Kidney epithelial cell (primary cell): ENCODE measurements at places on chromosomes 13 and 19. TPM values are rescaled to one million over a fixed set of nuclear protein-coding genes. Genes with fewer than 3 reads are reported as not detected.

SIGLEC6 gene
- not detected in 2 replicates for total RNA-seq

OR7C1 gene
- total RNA-seq: not detected in 2 replicates

IQCN gene
- 0.13 and 0.21 TPM in 2 replicates for total RNA-seq

LIG1 gene
- total RNA-seq: 15.0 and 17.6 TPM in 2 replicates

PRDX2 gene
- 366 and 396 TPM in 2 replicates for total RNA-seq

GPC6 gene
- total RNA-seq: 62.6 and 62.7 TPM in 2 replicates

PRX gene
- total RNA-seq: 2.5 and 2.7 TPM in 2 replicates

ZNF726 gene
- total RNA-seq: 3.1 and 5.9 TPM in 2 replicates

ATP1A3 gene
- 1.4 TPM in 1 of 2 replicates, not detected in the other for total RNA-seq

GRCh38 chr13:20193162-20193906 lies 596 bp upstream of the GJB2 start:
- DNase-seq: no peak

- DNase-seq: no peak
Measured at GRCh38 chr13:98311200-98311548, 134.1 kb upstream of the RNF113B start.

DNA sequence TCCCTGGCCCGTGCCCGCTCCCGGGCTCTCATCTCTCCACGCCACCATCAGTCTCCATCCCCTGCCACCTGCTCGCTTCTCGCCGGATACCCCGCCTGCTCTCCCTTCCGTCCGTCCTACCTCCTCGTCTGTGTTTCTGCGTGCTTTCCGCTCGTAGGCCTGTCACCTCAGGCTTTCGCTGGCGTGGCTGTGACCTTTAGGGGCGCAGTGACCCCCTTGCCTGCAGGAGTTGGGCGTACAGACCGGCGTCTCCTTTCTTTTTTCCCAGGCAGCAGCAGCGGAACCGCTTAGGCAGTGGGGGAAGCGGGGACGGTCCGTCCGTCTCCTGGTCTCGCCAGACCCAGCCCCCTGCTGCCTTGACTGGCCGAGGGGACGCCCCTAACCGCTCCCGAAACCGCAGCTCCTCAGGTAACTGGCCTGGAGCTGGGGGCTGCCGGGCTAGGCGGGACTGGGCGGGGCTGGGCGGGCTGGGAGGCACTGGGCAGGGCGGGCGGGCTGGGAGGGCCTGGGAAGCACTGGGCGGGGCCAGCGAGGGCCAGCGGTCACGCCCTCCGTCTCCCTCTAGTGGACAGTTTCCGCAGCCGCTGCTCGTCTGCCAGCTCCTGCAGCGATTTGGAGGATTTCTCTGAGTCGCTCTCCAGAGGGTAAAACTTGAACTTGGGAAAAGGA lies 6.3 kb downstream of the PGLYRP1 start:
- no peak for DNase-seq

DNA sequence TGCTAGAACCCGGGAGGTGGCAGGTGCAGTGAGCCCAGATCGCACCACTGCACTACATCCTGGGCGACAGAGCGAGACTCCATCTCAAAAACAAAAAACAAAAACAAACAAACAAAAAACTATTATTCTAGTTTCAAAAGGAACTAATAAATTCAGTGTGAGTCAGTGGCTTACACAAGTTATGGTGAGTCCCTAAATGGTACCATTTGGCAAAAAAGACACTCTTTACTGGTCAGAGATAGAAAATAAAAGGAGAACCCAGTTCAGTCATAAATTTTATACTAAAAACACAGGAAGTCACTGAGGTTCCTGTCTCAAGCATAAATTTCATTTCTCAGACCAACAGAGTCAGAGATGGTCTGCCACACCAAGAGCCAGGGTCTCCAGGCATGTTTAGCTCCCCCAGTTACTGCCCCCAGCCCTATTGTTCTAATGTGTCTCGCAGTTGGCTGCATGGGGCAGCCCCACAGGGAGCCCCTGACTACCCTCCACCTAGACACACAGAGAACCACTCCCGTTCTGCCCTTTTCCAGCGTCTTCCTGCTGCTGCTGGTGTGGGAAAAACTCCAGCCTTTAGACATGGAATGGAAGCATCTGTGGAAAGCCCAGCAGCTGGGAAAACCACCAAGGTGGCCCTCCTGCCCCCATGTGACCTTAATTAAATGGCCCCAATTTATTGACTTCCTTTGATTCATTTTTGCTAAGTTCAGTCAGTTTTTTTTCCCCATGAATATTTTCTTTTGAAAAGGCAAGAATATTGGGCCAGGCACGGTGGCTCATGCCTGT lies 12.2 kb downstream of the THSD1 start:
- DNase-seq: no peak

- no peak for DNase-seq
Measured at GRCh38 chr19:17004386-17004785, 22.2 kb downstream of the CPAMD8 start.

GRCh38 chr13:41387576-41387975 lies 69.8 kb upstream of the RGCC start:
- DNase-seq: no peak

DNA sequence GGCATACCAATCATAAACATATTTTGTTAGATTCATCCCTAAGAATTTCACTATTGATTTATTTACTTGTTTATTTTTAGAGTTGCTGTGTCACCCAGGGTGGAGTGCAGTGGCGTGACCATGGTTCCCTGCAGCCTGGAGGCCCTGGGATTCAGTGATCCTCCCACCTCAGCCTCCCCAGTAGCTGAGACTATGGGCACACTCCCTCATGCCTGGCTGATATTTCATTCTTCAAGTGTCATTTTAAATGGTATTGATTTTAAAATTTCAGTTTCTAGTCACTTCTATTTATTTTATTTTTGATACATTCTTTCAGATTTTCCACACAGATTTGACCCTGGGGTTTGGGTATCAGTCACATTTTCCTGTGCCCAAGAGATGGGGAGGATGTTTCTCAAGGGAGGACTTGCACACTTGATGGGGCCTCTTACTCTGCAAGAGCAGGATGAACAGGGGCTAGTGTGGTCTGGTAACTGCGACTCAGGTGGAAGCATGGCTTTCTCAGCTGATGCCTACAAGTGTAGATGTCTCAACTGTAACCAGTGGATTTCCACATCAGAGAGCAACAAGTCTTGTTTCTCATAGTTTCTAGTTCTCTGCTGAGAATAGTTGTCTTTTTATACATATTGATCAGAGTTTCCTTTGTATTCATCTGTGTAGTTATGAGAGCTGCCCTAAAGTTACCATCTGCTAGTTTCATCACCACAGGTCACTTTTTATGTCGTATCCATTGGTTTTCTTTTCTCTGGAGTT lies 40.2 kb downstream of the CCNE1 start:
- no peak for DNase-seq

GRCh38 chr13:35499676-35500075 lies 23.2 kb upstream of the MAB21L1 start:
- DNase-seq: no peak

GRCh38 chr13:35086667-35087066 lies 144.6 kb downstream of the NBEA start:
- DNase-seq: no peak

GRCh38 chr13:109205315-109205714 lies 575.9 kb downstream of the MYO16 start:
- DNase-seq: no peak

GRCh38 chr13:31920727-31921100 lies 110.9 kb upstream of the FRY start:
- no peak for DNase-seq

DNA sequence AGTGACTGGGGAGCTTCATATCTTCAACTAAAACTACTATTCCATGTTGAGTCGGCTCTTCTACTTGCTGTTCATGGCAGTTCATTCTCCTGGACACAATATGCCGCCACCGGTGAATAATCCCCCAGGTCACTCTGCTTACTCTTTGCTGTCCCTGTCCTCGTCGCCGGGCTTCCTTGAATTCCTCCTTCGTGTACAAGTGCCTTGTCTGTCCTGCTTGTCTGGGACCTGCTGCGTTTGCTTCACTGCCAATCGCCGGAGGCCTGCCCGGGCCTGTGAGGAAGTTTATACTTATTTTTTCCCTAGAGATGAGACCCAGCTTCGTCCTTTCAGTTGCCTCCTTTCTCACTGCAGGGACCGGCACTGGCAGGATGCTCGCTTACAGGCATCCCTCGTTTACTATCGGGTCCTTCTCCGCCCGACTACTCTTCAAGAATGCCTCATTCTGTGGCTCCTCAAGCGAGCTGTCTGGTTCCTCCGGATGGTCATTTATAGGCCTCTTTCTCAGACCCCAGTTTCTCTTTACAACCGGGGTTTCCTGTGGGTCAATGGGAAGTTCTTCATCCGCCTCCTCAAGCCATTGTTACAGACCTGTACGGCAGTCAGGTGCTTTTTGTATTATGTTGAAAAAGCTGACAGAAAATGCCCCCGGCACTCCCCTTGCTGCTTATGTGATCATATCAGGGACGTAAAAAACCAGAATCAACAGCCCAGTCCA lies 5.5 kb upstream of the ERVV-1 start:
- DNase-seq: no peak

- no peak for DNase-seq
Measured at GRCh38 chr13:94344126-94344818, 135.2 kb downstream of the DCT start.

DNA sequence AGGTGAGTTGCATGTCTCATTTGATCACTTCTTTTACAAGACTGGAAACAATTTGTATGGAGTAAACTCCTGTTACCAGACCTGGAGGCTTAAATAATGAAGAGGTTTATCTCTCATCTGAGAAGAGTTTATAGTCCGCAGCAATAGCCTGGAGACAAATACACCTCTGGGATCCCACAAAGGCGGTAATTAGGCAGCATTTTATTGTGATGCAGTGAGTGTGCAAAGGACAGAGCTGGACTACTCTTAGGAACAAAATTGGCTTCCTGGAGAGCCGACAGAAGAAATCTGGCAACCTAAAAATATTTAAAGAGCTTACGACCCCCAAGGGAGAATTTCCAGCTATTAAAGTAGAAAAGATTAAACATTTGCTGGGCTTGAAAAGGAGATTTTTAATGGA lies 11.8 kb upstream of the KATNAL1 start:
- DNase-seq: no peak

GRCh38 chr13:75566658-75567057 lies 17.1 kb downstream of the UCHL3 start:
- no peak for DNase-seq

- no peak for DNase-seq
Measured at GRCh38 chr13:111623743-111624505, 303.5 kb downstream of the TEX29 start.

- no peak for DNase-seq
Measured at GRCh38 chr13:49655906-49656305, 27.6 kb downstream of the ARL11 start.

DNA sequence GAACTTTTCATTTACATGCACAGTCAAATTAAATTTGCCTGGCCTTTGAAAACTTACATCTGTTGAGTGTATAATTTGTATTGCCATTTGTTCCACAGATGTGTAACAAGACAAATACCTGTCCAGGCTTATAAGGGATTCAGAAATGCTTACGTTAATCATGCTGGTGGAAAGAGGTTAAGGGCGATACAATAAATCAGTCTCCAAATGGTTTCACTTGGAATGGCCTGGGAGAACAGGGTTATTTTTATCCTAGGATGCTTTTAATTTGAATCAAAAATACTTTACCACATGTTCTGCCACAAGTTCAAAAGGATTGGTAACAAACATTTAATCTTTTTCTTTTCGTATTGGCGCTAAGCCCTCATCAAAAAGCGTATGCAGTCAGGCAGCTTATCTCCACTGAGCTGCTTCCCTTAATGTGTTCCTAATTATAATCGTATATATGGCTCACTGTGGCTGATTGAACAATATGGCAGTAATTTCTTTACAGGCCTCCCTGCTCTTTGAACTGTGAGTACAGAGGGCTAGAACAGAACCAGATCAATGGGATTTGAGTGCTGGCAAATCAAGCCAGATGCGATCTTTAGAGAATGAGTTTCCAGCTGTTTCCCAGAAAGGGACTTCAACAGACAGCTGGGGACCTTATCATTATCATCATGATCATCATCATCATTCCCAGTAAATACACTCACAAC lies 425.7 kb downstream of the SPRY2 start:
- DNase-seq: no peak

DNA sequence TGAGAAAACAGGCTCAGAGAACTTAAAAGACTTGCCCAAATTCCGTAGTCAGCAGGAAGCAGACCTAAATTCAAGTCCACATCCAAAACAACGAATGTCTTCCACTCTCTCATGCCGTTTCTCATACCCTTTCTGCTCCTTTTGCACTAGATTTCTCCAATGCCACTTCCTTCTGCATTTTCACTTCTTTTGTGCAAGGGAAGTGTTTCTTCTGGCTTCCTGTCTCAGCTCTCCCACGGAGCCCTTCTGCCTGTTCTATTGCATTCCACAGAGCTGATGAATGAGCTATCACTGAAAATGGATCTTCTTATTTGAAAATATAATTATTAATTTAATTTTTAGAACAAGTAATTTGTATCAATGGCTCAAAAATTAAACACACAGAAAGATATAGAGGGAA lies 56.1 kb upstream of the STK24 start:
- no peak for DNase-seq

DNA sequence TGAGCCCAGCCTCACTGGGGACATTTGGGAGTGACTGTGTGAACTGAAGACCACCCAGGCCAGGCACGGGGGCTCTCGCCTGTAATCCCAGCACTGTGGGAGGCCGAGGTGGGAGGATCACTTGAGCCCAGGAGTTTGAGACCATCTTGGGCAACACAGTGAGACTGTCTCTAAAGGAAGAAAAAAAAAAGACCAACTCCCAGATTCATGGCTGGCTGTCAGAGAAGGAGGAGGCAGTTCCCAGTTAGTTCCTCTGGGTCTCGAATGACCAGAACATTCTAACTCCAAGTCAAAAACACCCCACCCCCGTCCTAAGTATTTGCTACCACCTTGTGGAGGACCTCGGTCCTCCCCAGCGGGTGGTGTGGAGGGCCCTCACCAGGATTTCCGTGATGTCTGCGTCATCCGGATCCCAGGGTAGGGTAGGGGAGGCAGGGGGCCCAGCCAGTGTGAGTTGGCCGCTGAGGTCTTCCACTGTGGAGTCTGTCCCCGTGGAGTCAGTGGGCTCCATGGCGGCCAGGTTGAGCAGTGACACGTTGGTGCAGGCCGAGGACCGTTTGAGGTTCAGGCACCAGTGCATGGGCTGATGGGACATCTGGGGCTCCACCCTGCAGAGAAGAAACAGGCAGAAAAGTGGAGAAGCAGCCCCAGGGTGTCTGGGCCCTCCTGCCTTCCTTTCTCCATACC lies 1.3 kb downstream of the TSKS start:
- no peak for DNase-seq

DNA sequence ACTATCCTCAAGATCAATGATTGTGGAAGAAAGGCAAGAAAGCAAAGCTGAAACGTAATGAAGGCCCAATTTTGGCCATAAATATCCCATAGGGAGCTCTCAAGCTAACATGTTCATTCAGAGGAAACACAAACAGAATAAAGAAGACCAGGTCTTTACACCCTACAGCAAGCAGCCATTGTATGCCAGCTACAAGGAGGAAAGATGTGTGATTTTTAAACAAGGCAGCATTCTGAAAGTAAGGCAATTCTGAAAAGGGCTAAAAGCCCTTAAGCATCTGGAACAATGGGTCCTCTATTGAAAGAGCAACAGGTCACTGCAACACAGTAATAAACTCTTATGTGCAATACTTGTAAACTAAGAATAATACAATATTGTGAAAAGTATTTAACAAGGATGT lies 1002.4 kb downstream of the SLITRK1 start:
- no peak for DNase-seq

- no peak for DNase-seq
Measured at GRCh38 chr13:93248627-93249047, 22.0 kb downstream of the GPC6 start.
